Stimulated activated CD8-positive, alpha-beta memory T cell treated with anti-CD3 and anti-CD28 coated beads, Interleukin-7, amount 100 ng/mL, for 1 hour (primary cell): ENCODE measurements at places on chromosomes 6 and 20.
A peak's percentile ranks its signal among the peaks of the same experiment; 100 is the strongest.

DNA sequence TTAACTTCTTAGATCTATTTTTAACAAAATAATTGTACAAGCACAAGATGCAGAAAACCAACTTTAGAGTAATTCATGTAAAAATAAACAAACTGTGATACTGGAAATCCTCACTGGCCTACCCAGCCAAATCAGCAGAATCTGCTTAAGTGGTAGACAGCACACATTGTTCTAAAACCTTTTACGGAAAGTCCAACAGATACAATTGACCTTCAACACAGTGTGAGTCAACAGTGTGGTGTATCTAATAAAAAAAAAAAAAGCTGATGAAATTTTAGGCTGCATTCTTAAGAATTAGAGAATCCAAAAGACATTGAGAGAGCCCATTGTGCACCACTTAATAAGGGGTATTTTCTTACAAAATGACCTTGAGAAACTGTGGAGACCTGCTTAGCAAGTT is 174.5 kb downstream of the COL21A1 start:
- DNase-seq, result no peak

DNA sequence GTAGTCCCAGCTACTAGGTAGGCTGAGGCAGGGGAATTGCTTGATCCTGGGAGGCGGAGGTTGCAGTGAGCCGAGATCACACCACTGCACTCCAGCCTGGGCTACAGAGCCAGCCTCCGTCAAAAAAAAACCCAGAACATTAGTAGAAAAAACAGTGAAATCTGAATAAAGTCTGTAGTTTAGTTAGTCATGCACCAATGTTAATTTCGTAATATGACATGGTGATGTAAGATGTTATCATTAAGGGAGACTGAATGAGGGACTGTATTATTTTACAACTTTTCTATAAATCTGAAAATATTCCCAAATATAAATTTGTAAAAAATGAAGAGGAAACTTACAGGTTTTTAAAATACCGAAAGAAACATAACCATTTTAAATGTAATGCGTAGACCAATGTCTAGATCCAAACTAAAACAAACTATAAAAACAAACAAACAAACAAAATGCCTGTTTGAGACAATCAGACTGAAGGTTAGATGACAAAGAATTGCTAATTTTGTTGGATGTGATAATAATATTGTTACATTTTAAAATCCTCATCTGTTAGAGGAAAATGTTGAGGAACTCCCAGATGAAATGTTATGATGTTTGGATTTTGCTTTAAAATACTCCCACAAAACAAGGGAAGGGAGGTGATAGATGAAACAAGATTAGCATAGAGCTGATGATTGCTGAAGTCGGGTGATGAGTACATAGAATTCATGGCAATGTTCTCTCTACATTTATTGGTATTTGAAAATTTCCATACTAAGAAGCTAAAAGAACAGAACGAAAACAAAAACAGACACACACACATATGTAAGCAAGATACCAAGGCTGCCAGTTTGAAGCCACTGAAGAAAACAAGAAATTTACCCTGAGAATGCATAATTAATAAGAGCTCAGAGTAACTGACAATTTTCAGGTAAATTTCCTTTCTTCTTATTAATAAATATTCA is 1.8 kb downstream of the GSTA4 start:
- no peak for DNase-seq

DNA sequence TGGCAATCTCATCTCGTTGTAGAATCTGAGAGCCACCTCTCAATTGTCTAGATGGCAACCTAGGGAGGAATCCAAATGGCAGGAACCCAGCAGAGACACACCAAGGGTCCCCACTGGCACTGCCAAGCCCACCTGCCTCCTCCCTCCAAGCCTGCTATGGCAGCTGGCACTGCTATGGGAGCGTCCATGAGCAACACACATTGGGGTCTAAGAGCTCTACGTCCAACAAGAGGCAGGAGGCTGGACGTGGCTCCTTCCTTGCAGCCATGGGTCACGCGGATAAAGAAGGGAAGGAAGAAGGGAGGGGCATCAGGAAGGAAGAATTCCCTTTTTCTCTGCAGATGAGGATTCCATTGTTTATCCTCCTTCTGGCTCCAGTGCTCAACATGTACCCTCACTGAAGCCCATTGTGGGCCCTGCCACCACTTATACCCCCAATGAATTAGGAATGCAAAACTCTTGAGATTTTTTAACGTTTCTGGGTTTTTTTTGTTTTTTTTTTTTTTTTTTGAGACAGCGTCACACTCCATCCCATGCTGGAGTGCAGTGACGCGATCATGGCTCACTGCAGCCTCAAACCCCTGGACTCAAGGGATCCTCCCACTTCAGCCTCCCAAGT is 17.3 kb downstream of the ATP9A start:
- no peak for DNase-seq

GRCh38 chr20:33666293-33667244 is at the start of gene ACTL10:
Gene ACTL10, plus strand, starts transcription at chr20:33666943. Its CDS starts 555 bp downstream, at chr20:33667498.
- DNase-seq, result peak; percentile 55

GRCh38 chr20:62977613-62978560 is 25.4 kb downstream of the SLC17A9 start:
- DNase-seq, result peak; percentile 43

- DNase-seq, result no peak
Observed at GRCh38 chr6:19771753-19772336, 65.3 kb upstream of the ID4 start.

DNA sequence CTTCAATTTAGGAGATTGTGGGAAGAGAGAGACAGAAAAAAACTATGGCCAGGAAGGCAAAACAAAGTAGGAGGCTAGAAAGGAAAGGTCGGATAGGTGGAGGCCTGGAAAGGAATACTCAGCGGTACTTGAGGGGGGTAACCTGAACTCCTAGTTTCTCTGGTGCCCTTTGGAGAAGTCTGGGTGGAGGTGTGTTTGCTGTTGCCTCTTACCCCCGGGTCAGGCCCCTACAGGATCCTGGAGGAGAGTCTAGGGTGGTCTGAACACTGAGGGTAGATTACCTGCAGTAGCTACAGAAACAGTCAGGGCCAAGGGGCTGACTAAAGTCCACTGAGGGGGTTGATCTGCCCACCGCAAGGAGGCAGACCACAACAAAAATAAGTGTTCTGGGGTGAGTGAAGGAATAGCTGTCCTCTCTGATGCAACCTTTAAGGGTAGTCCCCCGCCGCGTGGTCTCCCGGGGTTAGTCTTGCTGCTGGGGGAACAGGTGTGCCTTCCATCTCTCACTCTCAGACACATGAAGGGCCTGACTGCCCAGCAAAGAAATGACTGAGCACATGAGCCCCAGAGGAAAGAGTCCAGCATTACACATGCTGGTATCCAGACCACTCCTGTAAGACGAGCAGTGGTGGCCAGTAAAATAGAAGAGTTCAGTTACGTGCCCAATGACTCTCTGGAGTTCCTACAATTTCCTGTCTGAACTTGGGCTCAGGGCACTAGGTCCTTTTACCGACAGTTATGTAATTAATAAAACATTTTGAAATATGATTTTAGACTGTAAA is 59.5 kb downstream of the MTHFD1L start:
- no peak for DNase-seq

- no peak for DNase-seq
Observed at GRCh38 chr6:45350186-45350710, 22.1 kb downstream of the RUNX2 start.

GRCh38 chr20:22346716-22347115 is 237.7 kb downstream of the FOXA2 start:
- no peak for DNase-seq

DNA sequence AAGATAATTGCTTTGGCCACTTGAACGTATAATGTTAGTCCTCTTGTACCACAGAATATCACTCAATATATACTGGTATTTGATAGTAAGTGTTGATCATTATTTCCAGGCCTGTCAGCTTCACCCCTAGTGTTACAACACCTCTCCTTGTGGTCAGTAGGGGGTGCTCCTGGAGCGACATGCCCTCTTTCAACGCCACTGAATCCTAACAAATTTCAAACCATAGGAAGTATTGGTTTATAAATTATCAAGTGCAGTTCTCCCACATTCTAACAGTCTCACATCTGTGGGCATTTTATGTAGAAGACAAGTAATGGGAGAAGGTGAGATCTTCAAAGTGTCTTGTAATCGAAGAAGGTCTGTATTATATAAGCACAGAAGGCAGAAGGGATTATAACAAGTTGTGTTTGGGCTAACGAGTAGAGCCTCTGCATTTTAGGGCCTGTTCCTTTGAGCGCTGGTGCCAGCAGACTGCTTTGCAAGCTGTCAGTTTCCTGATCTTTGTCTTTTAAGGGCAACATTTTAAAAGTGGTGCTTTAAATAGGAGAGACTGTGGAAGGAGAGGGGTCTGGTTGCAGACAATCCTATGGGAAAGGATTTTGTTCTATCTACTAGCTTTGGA is 57.1 kb upstream of the CEP162 start:
- DNase-seq, result no peak

DNA sequence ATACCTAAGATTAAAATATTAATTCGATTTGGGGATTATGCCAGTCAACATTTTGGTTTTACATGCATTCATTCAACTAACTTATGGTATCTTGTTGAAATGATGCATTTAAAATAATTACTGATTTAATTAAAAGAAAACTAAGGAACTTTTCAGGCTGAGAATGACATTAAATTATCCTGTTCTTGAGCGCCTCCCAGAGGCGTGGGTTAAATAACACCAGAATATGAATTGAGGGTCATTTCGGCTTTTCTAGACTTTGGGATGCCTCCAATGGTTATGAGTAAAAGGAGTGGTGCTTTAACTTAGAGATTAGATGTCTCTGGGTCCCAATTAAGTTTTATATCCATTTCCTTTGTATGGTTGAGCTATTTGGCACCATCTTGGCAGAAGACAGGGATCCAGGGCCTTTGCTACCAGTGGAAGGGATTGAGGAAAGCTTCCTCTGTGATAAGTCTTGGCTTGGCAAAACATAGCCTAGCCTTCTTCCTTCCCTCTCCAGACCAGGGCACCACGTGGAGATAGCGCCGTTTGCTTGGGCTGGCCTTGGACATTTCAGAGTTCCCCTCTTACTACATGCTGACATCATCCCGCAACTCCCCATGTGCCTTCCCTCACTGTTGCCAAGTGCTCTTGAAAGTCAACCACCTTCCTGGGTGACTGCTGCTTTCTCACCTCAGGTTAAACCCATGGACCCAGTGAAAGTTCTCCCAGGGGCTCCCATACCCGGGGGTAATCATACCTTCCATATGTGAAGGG is 28.7 kb downstream of the GNAS start:
- DNase-seq, result no peak

DNA sequence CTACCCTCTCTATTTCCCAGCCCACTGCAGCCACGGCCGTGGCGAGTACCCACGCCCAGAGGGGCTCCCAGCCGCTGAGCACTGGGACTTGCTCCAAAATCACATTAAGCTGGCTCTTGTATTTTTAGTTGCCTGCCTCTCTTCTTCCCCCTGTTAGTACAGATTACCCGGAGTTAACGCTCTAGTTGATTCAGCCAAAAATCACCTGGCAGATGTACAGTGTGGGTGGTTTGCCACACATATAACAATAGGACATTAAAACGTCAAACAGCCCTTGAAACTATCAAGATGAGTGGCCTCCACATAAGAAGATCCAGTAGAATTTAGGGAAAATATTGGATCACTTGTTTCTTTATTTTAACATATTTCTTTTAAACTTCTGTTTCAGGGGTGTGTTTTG is 268.8 kb upstream of the PRDM1 start:
- no peak for DNase-seq

DNA sequence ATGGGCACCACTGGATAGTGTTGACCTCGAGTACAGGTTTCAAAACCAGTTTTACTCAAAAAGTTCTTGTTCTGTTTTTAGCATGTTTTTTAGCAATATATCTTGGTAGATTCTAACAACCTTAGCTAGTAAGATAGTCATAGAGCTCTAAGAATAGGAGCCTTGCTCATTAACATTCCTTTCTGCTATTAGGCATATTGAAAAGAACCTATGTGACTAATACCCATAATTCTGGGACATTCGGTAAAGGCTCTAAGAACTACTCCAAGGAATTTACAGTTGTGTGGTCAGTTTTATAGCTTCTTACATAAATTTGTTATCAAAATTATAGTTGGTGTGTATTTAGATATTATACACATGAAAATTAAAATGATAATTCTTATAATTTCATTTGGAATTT is 11.6 kb downstream of the SLC9A8 start:
- DNase-seq, result no peak

DNA sequence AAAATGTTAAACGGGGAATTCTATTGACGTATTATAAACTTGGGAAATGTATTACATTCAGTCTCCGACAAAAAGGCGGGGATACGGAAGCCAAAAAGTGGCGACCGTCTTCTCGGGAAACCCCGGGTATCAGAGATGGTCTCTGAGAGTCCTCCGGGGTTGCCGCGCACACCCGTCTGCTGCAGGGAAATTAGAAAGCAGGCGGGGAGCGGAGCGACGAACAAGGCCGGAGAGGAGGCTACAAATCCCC is 1.5 kb downstream of the SALL4 start:
- no peak for DNase-seq

DNA sequence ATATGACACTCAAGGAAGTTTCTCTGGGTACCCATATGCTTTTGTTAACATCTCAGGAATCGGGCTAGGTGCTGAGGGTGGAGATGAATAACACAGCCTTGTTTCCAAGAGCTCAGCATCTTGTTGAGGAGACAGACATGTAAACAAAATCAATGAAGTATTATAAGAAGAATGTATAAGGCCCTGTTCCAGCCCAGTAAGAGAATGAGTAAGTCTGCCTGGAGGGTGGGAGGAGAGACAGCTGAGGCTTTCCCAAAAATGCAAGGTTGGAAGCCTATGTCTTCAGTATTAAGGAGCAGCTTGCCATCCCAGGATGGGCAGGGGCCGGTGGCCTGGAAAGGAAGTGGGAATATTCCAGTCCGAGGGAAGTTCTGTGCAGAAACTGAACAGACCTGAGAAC is 615.3 kb upstream of the BTBD3 start:
- no peak for DNase-seq

- no peak for DNase-seq
Observed at GRCh38 chr6:30152016-30152673, 8.9 kb downstream of the TRIM10 start.

- no peak for DNase-seq
Observed at GRCh38 chr6:131250122-131250521, 114.9 kb downstream of the AKAP7 start.

DNA sequence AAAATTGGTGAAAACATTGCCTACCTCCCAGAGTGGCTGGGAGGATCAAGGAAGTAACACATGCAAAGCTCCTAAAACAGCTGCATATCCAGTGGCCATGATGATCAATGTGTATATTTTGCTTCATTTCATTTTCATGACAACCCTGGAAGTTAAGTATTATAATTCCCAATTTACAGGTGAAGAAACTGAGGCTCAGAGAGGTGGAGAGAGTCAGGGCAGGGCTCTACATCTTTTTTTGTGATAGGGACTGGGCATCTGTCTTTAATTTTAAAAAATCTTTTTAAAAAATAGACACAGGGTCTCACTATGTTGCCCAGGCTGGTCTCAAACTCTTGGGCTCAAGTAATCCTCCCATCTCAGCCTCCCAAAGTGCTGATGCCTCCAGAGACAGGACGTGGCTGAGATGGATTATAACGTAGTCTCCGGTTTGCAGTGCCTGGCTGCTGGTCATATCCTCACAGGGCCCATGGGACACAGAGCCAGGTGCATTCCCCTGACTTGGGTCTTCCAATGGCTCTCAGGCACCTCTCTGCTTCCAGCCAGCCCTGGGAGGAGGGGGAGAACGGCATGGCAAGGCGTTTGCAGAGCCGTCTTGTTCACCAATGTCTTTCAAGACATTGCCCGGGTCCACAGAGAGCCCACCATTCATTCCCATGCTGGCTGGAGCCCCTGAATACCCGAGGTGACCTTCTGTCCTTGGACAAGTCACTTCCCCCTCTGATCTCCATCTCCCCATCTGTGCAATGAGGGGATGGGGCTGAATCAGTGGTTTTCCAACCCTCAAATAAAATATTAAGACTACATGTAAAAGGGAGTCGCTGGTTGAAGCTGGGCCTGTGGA is 38.3 kb downstream of the HNF4A start:
- no peak for DNase-seq
